ENCODE measurements at places on chromosomes 16 and 17.

DNA sequence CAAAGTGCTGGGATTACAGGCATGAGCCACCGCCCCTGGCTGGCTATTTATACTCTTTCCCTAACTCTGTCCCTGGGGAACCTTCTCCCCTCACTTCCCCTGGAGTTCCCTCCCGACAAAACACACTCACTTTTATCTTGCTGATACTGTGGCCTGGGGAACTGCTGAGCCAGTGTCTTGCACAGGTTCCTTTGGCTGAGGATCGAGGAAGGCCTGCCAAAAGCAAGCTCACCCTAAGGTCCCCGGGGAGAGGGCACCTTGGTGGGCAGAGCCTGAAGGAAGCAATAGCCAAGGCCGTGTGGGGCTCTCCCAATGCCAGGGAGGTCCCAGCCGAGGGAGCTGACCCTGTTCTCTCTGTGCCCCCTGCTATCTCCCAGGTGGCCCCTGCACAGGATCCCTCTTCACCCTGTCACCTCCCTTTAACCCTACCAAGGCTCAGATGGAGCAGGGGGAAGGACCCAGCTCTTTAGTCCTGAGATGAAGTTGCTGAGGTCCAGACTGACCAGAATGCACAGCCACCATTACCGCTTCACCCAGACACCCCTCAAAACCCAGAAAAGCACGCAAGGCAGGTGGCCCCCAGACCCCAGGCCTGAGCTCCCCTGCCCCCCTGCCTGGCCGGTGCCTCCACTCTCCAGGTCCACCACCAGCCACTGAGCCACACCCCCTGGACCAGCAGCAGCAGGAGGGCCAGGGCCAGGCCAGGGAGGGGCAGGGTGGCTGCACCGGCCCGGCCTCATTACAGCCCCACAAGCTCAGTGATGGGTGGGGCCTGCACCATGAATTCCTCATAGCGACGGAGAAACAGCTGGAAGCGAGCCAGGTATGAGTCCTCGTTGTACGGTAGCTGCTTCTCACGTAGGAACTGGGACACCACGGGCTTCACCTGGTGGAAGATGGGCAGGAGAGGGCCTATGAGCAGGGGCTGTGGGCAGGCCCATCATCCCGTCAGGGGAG, 5.1 kb upstream of the FDXR start:
- ATAC-seq = no peak

DNA sequence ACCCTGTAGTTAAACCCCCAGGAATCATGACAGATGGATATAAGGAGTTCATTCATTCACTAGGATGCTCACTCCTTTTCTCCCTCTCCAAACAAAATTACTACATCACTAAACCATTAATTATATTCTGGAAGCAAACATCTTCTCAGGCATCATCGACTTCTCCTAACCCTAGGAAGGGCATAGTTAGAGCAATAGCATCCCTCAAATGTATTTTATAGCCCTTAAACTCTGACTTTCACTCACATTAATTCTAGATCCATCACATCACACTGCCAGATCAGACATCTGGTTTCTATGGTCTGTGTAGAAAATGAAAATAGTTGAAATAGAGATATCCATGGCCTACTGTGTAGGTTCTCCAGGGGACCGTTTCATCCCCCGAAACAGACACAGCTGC, 143.9 kb downstream of the HS3ST3A1 start:
- ATAC-seq = no peak

DNA sequence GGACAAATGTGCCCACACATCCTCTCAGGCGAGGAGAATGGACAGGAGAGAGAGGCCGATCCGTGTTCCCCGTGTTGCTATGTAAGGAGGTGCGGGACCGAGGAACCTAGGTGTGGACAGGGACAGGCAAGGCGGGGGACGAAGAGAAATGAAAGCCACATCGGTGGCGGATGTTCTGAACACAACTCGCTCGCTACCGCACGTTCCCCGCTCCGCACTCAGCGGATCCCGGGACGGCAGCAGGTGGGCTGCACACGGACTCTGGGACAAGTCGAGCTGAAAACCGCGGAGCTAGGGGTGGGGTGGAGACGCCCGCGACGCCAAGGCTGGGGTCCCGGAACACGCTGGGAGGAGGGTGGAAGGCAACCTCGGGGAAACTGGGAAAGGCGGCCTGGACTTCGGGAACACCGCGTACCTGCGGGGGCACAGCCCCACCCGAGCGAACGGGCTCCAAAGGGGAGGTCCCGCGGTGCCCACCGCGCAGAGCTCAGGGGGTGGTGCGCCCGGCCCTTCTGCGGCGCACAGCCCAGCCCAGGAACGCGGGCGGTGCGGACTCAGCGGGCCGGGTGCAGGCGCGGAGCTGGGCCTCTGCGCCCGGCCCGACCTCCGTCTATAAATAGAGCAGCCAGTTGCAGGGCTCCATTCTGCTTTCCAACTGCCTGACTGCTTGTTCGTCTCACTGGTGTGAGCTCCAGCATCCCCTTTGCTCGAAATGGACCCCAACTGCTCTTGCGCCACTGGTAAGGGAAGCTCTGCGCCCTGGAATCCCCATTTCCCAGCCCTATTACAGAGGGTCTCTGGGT, at the start of gene MT1E:
Gene MT1E, plus strand, starts transcription at position 642 of the 803 bp plus-strand sequence. Its CDS starts 71 bp downstream, at position 713.
- peak; percentile 89 for ATAC-seq

DNA sequence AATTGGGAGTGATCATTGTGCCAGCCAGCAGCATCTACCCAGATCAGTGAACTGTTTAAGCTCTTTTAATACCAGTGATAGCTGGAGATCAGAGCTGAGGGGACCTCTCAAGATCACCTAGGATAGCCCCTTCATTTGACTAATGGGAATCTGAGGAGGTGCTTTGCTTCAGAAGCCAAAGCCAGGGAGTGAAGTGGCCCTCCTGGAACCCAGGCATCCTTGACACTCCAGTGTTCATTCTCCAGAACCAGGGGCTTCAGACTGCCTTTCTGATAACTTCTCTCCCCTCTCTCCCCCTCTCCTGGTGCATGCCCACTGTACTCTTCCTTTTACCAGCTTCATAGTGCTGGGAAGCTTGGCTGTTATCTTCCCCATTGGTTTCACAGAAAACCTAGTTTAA, 48.0 kb upstream of the SLC12A3 start:
- ATAC-seq = no peak

- ATAC-seq = no peak
Measured at GRCh38 chr17:77513045-77513444, 372.3 kb downstream of the SEC14L1 start.

DNA sequence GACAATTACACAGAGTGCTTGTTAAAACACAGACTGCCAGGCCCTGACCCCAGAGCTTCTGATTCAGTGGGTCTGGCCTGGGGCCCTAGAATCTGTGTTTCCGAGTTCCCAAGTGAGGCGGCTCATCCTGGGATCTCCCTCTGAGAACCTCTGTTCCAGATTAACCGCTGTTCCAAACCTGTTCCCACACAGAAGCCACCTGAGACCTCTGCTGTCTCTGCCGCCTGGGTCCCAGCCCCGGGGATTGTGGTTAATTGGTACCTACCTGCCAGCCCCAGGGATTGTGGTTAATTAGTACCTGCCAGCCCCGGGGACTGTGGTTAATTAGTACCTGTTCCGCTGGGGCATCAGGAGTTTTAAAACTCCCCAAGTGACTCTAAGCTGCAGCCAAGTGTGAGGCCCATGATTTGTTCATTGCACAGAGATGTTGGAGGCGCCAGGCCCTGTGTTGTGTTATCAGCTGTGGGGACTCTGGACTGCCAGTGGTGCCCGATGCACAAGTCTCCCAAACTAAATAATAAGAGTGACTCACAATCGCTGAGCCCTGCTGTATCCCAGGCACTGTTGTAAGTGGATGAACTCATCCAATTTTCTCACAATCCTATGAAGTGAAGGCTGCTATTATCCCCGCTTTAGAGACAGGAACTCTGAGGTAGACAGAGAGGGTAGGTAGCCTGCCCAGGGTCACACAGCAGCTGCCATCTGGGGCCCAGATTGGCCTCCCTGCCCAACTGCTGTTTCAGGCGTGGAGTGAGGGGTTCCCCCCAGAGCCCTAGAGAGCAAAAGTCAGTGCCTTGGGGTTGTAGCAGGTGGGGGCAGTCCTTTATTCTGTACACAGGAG, 219.7 kb downstream of the IRF8 start:
- ATAC-seq = no peak

GRCh38 chr17:79581324-79581932, 29.4 kb downstream of the RBFOX3 start:
- no peak for ATAC-seq

- no peak for ATAC-seq
Measured at GRCh38 chr17:37097154-37097553, 148.4 kb downstream of the AATF start.

GRCh38 chr17:44593156-44593555, 35.9 kb downstream of the FZD2 start:
- ATAC-seq = no peak

GRCh38 chr17:60372790-60373483, 19.0 kb downstream of the USP32 start:
- ATAC-seq = peak; percentile 97

GRCh38 chr17:21458054-21458453, 81.9 kb downstream of the KCNJ12 start:
- ATAC-seq = no peak

GRCh38 chr17:68004201-68004600, 7.9 kb upstream of the C17orf58 start:
- no peak for ATAC-seq

DNA sequence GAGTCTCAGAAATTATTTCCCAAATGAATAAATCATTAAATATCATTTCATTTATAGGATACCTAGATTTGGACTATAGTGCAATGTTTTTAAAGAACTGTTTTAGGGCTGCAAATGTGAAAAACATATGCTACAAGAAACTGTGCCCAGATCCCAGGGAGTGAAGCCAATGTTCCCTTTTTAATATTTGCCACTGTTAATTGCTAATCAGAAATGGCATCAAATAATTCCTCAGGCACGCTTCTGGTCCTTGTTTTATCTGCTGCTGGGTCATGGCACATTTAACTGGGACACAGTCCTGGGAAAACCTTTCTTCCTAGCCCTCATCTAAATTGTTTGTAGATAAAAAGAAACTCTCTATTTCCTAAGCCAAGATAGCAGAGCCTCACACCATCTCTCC, 79.3 kb upstream of the CNTNAP4 start:
- ATAC-seq = no peak

Data from SK-N-SH treated with all-trans-retinoic acid at 6 μM for 48 hours (cell line).